ENCODE measurements at places on chromosomes 12 and 14.

GRCh38 chr12:12839873-12840579, 26.9 kb downstream of the DDX47 start:
- no peak for DNase-seq

DNA sequence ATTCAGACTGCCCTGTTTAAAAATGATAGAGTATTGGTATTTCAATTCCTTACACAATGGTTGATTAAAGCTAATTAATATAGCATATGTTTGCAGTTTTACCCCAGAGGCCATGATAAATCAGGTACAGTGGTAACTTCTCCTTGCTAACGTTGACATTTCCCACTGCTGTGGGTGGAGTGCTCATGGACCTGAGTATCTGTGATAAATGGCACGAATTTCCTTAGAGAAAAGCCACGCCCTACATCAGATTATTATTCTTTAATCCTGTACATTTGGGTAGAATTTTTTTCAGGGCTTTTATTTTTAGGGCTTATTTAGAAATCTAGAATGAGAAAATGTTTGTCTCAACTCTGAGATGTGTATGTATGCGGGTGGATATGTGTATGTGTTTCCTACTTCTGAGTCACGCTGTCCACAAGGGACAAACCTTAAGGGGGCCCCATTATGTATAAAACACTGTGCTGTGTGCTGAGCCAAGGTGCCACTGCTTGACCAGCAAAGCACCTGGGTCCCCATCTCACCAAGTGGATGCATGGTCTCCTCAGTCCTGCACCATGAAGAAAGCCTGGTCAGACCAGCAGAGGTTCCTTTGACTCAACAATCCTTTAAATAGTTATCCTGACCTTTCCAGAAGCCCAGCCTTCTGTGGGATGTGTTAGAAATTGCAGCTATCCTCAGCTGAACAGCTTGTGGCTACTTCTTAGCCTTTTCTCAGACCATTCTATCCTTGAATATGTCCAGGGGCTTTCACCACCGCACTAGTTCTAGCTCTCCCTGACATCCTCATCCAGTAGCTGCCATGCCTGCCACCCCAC, 57.9 kb upstream of the STK38L start:
- no peak for DNase-seq

DNA sequence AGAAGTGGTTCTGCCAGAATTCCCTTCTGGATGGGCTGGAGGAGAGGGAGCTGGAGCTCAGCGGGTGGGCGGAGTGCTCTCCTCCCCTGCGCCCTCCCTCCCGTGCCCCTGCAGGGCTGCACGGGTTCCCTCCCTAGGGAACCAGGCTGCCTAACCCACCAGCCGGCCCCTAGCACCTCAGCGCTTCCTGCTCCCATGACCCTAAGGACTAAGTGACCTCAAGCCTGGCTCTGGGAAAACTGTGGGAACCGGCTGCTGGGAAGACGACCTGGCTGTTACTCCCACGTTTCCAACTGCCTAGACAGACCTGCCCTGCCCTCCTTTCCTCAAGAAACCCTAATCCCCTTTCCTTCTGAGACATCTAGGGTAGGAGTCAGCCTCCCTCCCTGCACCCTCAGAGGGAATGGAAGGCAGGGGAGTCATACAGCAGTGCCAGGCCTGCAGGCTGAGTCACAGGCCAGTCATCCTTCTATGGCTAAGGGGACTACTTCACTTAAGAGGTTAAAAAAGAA, 31.5 kb downstream of the SLC6A12 start:
- no peak for DNase-seq

GRCh38 chr12:92136965-92137721, 8.5 kb downstream of the BTG1 start:
- no peak for DNase-seq

DNA sequence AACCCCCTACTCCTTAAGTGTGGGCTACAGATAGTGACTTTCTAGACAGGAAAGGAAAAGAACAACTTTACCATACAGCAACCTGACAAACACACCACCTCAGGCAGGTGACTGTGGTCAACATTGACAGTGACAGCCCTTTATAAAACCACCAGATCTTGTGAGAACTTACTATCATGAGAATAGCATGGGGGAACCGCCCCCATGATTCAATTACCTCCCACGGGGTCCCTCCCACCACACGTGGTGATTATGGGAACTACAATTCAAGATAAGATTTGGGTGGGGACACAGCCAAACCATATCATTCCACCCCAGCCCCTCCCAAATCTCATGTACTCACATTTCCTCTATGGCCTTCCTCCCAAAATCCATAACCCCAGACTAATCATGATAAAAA, 16.3 kb downstream of the OR10P1 start:
- no peak for DNase-seq

DNA sequence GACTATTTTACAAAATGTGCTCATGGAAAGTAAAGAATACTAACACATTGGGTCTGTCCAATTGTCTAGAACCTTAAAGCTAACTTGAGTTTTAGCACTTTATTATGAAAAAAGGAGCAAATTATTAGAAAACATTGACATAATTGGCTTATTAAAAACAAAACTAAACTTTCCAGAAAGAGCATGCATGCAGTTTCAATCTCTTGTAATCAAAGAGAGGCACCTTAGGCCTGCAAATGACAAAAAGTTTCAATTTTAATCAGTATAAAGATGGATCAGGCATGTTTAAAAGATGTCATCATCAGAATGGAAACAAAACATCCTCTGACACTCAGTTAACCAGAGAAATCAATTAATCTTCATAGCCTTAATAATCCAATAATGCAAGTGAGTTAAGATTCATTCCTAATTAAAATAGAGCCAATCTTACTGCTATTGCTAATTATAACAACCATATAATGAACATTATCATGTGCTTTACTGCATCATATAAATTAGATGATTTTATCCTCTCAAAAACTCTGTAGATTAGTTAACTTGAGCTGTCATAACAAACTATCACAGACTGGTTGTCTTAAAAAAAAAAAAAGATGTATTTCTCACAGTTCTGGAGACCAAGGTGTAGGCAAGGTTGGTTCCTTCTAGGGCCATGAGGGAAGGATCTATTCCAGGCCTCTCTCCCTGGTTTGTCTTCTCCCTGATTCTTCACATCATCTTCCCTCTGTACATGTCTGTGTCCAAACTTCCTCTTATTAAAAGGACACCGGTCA, 131.4 kb downstream of the RPAP3 start:
- DNase-seq: no peak

- DNase-seq: no peak
Measured at GRCh38 chr14:23182372-23183157, 895 bp downstream of the SLC7A8 start.

- no peak for DNase-seq
Measured at GRCh38 chr12:51389302-51389999, 1.8 kb downstream of the GALNT6 start.

- DNase-seq: no peak
Measured at GRCh38 chr14:20799456-20799891, 3.2 kb downstream of the RNASE1 start.

DNA sequence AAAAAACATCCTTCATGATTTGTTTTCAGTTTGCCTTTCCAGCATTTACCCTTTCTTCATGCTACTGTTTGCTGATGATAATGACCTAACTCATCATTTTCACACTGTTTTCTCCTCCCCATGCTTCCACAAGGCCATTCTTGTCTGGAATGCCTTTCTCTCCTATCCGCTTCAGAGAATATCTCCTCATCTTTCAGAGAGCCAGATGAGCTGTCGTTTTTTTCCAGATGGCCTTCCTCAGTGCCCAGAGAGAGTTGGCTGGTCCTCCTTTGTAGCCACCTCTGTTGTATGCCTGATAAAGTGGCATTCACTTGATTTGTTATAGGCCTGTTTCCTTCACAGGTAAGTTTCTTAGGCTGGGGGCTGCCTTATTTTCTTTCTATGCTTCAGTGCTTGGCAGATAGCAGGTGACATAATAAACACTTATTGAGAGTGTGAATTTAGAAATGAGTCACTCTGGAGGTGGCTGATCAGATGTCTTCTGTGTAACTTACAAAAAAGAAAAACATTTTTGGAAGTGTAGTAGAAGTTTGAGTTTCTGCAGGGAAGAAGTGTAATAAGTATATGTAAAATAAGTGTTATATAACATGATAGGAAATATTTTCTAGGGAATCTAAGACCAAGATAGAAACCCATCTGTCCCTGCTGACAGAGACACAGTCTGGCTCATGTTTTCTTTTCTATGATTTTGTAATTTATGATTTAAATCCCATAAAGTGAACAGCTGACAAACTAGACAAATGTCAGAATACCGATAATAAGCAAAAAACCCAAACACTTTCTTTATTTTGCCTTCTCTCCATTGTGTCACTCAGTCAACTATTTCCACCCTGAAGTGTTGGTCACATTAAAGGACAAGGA, 174.5 kb downstream of the DACT1 start:
- no peak for DNase-seq

- DNase-seq: no peak
Measured at GRCh38 chr12:29682088-29682487, 101.7 kb downstream of the TMTC1 start.

- DNase-seq: no peak
Measured at GRCh38 chr12:7609495-7609894, 56.2 kb downstream of the APOBEC1 start.

GRCh38 chr12:62370189-62370588, 96.4 kb upstream of the MON2 start:
- DNase-seq: no peak

DNA sequence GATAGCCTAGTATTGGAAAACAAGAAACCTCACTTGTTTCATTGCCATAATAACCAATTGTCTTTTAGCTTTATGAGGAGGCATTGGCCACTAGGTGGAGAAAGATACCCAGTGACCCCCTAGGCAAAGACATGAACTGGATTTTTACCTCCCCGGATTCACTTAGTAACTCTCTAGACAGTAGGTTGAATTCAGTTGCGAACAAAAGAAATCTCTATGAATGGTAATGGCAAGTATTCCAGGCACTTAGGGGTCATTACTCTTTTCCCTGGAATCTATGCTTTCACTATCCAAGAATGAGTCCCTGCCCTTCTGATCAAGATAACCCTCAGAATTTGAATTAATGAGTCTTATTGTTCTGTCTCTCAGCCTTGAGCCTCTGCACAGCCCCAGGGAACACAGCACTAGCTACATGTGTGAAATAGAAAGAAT, 29.5 kb upstream of the RHOJ start:
- no peak for DNase-seq

- DNase-seq: no peak
Measured at GRCh38 chr14:104445832-104446381, 133.7 kb upstream of the C14orf180 start.

DNA sequence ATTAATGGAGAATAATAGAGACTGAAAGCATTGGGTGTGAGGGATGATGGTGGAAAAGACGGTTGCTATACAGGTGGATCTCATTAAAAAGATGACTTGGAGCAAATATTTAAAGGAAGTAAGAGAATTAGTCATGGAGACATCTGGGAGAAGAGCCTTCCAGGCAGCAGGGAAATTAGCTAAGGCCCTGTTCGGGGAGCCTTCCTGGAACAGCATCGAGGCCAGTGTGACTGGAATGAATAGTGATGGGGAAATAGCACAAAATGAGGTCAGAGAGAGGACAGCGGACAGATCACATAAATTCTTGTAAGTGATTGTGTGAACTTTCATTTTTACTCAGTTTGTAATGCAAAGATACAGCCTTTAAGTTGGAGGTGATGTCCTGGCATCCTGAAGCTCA, 842.3 kb downstream of the SLC6A15 start:
- DNase-seq: no peak

GRCh38 chr12:81863406-81863805, 104.3 kb upstream of the PPFIA2 start:
- no peak for DNase-seq

DNA sequence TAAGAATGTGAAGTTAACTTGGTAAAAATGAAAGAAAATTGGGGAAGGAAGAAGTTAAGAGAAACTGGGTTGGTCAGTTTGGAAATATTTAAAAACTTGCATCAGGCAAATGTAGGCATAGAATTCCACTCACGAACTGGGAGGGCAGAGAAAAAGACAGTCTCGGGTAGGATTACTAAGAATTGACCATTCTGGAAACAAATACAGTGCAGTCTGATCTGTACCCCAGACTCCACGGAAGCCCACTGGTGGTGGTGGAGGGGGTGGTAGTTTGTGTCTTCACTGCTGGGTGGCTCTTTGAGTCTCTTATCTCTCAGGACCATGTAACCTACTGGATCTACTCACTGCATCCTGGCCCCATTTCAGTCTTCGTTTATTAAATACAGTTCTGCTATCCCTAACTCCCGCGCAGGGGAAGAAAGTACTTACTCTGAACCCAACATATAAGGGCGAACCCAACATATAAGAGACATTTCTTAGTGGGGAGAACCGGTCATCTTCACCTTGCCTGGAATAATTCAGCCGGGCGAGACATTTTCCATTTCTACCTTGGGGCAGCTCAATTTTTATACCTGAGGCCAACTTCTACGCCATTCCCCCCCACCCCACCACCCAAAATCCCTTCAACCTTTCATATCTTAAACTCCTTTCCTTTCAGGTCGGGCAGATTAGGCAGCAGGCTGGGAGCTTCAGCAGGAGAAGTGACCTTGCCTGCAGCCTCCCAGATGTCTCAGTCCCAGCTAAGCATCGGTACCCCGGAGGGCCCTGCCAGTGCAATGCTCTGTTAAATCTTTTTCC, 1.7 kb downstream of the SLC2A3 start:
- DNase-seq: no peak

DNA sequence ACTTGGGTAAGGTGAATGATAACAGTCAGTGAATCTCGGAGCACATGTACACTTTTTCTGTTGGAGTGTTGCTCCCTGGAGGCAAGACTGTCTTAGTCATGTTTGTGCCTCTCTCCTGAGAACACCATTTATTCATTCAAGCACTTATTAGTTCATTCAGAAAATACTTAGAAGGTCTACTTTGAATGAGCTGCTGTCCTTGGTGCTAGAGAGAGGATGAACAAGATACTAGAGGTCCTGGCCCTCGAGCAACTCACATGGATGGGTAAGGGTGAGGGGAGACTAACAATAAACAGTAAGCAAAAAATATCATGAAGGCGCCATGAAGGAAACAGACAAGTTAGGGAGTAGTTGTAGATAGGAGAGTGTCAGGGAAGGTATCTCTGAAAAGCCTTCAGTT, 17.1 kb upstream of the SAMD4A start:
- DNase-seq: no peak

GRCh38 chr14:89095036-89095435, 270.6 kb downstream of the TTC8 start:
- DNase-seq: no peak

GRCh38 chr12:57816855-57817151, 1.7 kb downstream of the AVIL start:
- DNase-seq: no peak

- DNase-seq: no peak
Measured at GRCh38 chr12:65306366-65307168, 28.1 kb downstream of the MSRB3 start.

GRCh38 chr12:120496413-120497340, 764 bp downstream of the DYNLL1 start:
- peak; percentile 3 for DNase-seq

DNA sequence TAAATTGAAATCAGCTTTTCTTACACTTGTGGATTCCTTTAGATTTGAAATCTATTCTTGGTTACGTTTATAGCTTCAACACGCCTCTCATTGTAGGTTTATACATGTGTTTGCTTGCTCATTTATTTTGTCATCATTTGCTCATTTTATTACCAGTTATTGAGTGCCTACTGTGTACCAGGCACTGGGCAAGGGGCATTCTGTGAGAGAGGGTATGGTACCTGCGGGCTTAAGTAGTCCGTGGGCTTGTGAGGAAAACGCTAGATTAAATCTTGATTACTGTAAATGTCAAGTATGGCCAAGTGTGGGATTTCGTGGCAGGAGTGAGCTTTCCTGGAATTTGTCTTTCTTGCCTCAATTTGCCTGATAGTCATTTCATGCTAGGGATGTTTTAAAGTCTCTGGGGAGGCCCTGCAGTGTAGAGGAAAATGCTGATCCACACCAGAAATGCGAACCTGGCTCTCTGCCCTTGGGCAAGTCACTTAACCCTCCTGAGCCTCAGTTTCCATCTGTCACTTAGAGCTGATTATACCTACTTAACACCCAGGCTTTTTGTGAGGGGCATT, 92.7 kb downstream of the CACNA1C start:
- DNase-seq: no peak
